Activated CD4-positive, alpha-beta T cell treated with anti-CD3 and anti-CD28 coated beads, Interleukin-2, Interleukin-4, amounts not matched to agents 100 ng/mL and 50 ng/mL, durations not matched to agents 16 hours and 8 hours (primary cell): ENCODE measurements at places on chromosomes 2 and 18.

GRCh38 chr2:197131558-197131855, 179.1 kb downstream of the ANKRD44 start:
- DNase-seq, result no peak

- DNase-seq, result no peak
Measured at GRCh38 chr2:131148426-131148825, 43.3 kb downstream of the PLEKHB2 start.

DNA sequence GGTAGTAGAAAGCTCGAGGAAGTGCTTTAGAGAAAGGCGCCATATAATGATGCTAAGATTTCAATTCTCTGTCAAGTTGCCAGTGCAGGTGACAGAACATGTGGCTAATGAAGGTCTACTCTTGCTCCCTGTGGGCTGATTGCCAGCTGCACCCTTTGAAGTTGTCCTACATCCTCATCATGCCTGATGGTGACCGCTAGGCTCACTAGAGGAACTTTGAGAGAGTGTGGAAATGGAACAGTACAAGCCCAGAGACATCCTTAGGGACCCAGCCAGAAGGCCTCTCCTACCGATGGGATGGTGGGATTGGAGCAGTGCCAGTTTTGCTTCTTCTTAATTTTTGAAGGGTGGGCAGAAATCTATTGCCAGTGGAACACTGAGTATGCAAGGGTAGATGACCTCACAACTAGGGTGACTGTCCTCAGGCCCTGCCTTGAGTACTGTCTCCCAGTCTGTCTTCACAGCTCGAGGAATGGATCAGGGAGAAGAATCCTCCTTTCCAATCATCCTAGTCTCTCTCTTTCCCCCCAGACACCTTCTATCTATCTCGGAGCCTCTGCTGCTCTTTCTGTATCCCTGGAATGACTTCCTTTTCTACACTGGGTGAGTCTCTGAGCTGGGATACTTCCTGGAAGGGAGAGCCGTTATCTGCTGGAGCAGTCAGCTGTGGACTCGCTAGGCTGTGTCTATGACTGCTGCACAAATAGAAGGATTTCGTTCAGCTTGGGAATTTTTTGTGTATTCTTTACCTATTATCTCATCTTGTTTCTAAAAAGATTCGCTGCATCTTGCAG, 33.5 kb downstream of the LGALSL start:
- no peak for DNase-seq

DNA sequence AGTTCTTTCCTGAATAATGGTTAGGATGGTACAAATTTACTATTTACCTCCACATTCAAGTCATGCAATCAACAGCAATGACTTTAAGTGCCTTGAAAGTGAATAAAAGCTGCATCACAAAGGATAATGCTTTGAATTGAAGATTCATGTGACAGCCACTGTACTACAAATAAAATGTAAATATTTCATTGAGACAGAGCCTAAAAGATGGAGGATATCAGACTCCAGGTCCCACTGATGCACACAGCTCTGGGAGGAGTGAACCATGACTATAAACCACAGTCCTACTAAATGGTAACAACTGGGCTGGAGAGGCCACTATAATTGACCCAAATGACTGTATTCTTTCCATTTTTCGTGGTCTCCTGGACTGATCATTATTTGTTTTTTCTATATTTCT, 576.9 kb downstream of the ADCYAP1 start:
- DNase-seq, result no peak

DNA sequence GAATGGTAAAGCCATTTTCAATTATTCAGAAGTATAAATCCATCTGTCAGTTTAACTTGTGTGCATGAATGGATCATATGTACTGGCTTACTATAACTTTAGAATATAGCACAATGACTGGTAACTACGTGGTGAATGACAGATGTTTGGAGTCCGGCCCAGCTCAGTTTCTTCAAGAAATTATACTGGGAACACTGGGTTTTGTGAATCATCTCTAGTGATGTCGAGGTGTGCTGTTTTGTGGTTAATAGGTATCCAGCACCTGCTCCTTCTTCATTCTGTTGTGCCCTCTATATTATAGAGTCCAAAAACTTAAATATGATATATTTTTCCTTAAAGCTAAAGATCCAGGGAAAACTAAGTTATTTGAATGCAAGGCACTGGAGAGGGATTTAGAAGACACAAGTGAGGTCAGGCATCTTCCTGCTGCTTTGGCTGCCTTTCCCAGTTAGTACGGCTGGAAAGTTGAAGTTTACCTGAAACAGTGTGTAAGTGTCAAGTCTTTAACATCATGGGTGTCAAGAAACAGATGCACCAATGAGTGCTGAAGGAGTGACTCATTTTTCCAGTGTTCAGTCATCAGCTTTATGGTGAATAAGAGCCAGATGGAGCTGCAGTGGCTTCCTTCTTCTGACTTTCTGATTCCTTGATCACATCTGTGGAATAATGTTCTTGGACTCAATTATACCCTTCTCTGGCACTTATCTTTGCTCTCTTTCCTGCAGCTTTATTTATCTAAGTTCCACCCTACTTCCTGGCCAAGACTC, 1079.5 kb upstream of the CELF4 start:
- no peak for DNase-seq

DNA sequence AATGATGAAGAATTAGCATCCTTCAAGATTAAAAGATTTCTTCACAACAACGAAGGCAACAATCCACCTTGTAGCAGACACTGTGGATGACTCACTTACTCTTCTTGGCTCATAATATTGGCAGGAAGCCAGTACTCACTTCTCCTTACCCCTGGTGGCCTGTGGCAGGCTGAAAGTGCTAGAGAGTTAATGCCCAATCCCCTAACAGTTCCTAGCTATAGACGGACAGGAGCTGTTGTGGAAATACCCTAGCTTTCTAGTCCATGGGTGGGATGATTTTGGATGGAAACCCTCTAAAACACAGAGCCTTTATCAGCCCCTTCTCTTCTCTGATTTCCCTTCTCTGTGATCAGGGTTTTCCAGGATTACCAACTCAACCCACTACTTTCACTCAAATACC, 128.6 kb upstream of the NYAP2 start:
- no peak for DNase-seq

DNA sequence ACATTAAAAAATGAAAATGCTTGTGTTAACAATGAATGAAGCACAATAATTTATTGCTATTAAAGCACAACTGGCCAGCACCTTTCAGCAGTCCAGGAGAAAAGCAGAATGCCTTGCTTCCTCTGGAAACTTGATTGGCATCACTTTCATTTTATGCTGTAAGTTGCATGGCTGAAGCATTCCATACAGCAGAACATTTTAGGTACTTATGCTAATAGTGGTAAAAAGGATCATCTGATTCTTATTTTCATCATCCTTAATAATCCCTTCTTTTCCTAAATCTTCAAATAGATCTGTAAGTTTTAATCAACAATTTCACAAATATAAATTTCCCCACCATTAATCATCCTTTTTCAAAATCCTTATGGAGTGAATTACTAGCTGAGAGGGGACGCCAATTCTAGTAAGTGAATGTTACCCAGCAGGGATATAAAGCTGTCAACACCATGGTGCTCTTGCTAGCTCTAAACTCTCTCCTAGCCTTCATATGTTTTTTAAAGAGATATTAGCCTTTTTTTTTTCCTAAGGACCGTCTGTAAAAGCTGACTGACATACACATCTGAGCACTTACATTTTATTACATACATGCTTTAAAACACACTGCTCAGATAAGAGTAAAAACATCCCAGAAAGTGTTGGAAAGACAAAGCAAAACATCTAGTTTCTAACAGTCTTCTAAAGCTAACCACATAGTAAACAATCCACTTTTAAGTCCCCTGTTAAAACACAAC, 5.3 kb downstream of the SATB2 start:
- no peak for DNase-seq

DNA sequence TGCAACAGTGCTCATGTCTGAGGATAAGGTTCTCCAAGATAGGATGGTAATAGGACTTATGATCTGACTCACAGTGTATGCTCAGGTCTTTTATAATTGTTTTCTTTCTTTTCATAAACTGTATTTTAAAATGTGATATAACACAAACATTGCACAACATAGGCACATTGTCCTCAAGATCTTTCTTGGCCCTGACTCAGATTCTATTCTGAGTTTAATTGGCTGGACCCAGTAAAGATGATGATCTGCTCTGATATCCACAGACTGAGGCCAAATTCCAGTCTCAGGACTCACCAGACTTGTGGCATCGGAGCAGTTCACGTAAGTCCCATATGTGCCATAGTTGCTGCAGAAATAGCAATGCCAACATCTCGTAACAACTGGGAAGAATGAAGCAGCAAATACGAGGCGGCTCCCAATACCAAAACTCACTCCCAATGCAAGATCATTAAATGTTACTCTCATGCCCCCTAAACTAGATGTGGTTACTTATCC, 448.9 kb upstream of the SLC14A2 start:
- no peak for DNase-seq

DNA sequence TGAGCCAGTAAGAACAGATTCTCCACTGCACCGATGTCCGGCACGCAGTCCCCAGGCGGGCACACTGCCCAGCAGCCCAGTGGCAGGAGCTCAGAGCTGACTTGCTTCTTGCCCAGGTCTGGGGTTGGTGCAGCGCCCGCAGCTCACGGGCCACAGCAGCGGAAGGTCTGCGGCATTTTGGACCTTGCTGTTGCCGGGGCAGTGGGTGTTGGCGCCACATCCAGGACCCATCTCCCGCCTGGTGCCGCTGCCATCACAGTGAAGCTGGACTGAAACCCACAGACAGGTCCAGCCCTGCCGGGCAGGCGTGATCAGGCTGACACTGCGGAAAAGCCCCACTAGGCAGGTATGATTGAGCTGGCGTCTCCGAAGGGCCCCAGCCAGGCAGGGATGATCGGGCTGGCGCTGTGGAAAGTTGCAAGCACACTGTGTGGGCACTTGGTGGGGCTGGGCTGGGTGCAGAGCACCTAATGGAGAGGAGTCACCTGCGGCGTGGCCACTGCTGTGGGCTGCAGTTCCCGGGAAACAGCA, 75.5 kb downstream of the SLC66A2 start:
- DNase-seq, result no peak

- DNase-seq, result no peak
Measured at GRCh38 chr2:234203135-234203984, 152.9 kb downstream of the SPP2 start.

DNA sequence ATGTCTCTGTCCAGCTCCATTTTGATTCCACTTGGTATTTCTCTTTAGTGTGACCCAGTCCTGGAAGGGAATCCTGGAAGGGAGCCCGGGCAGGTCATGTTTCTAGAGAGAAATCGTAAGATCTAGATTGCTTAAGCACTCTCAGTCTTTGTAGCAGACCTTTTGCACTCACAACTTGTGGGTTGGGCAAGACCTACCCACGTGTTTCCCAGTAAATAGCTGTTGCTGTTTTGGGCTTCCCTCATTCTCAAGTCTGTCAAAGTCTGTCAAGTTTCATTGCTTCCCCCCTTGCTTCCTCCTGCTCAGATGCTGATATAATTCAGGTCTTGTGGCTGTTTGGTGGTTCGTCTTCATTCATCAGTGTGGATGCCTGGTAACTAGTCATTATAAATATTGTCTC, 17.4 kb upstream of the NEMP2 start:
- no peak for DNase-seq
